SK-MEL-5 (cell line): ENCODE measurements at places on chromosomes 13 and 19.
A peak's percentile ranks its signal among the peaks of the same experiment; 100 is the strongest.

- DNase-seq = no peak
Measured at GRCh38 chr19:16070366-16070990, 5.8 kb upstream of the TPM4 start.

- DNase-seq = no peak
Measured at GRCh38 chr13:21413013-21413412, 46.1 kb downstream of the ZDHHC20 start.

DNA sequence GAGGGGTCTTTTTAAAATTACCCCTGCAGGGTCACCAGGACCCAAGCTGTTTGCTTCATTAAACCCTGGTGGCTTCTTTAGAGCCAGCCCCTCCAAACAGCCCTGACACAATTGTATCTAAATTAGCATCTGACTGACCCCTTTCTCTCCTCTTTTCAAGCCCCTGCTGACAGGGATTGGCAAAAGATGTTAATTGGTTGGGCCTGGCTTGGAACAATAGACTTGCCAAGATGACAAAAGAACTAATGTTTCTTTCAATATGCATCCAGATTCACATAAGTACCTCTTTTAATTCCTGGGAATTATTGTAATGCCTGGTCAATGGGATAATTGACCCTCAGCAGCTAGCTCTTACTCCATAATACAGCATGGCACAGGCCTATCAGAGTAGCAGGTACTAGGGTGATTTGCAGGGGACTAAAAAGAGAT lies 140.8 kb downstream of the SHISA2 start:
- DNase-seq = no peak

DNA sequence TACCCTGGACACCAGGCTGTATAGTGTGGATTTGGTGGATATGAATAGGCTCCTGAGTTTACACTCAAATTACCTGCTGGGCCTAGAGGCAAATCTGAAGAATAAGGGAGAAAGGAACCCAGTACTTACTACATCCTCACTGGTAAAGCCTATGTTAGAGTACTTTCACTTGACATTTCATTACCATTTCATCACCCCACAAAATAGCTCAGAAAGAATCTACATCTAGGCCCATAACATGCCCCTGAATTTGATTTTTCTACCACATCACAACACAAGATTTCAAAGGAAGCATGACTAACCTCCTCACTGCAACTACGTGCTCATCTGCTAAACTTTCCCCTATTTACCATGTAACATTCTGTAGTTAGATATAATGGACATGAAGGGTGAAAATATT lies 43.3 kb downstream of the VWA8 start:
- no peak for DNase-seq

DNA sequence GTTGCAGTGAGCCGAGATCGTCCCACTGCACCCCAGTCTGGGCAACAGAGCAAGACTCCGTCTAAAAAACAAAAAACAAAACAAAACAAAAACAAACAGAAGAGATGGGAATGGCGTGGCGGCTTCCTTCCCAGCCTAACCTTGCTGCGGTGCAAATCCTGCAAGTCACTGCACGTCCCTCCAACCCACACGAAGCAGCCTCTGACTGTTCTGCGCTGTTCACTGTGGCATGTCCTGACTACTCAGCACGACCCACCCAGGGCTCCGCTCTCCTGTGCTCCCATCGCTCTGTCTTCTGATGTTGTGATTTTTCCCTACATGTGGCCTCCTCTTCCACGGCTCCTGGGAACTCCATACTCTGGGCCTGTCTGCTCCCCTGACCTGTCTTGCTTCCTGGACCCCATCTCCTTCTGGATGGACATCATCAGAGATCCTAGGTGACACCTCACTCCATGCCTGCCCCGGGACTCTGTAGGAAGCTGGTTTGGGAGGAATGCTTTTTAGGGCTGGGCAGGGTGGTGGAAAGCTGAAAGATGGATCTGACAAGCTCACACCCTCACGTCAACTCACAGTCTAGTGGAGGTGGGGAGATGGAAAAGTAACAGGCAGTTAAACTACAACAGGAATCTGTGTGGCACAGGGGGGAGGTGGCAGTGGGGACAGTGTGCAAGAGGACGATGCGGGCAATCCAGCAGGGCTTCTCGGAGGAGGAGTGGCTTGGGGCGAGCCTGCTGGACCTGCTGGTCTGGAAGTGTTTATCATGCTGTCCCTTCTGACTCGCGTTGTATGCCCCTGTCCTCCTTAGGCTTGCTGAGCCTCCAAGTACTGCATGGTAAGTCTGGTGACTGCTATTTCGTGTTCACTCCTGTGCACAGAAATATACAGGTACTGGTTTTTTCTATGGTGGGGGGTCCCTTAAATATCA lies 18.8 kb downstream of the ZSCAN5A start:
- no peak for DNase-seq

DNA sequence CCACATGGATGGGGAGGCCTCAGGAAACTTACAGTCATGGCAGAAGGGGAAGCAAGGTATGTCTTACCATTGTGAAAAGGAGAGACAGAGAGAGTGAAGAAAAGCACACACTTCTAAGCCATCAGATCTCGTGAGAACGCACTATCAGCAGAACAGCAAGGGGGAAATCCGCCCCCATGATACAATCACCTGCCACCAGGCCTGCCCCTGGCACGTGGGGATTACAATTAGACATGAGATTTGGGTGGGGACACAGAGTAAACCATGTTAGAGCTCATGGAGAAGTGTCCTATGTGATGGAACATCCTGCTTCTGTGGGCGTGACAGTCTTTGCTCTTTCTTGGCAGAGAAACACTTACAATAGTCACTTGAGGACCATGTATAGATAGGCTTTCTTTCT lies 28.1 kb upstream of the ZNF331 start:
- DNase-seq = no peak

- no peak for DNase-seq
Measured at GRCh38 chr13:30818323-30818960, 83.1 kb downstream of the ALOX5AP start.

- DNase-seq = no peak
Measured at GRCh38 chr13:88707646-88708045, 1036.5 kb downstream of the SLITRK5 start.

- no peak for DNase-seq
Measured at GRCh38 chr13:38430796-38431195, 81.1 kb downstream of the UFM1 start.

- DNase-seq = no peak
Measured at GRCh38 chr13:84096216-84096615, 213.9 kb upstream of the SLITRK1 start.

GRCh38 chr13:59463023-59463422 lies 700.7 kb downstream of the DIAPH3 start:
- DNase-seq = no peak

DNA sequence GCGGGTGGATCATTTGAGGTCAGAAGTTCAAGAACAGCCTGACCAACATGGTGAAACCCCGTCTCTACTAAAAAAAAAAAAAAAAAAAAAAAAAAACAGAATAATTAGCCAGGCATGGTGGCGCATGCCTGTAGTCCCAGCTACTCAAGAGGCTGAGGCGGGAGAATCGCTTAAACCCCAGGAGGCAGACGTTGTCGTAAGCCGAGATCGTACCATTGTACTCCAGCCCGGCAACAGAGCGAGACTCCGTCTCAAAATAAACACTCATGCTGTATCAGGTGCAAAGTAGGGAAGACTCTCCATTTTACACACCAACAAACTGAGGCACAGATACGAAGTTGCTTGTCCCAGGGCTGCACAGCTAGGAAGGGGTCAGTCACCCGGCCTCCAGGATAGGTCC lies 15.6 kb downstream of the TLE6 start:
- no peak for DNase-seq

DNA sequence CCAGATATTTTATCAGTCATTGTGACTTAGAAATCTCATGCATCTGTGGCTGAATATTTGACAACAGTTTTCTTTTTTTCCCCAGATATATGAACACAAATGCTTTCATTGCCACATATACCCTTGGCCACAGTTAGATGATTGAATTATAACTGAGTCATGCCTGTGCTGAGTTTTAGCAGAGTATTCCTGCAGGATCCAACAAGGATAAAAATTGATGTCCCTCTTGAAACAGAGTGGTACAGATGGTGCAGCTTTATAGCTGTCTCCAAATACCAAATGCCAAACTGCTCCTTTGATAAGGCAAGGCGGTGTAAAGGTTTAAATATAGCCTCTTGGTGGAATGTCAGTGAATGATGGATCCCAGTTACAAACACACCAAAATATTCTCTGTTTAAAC lies 428.5 kb downstream of the GPC6 start:
- no peak for DNase-seq

GRCh38 chr13:33583398-33583797 lies 234.6 kb upstream of the RFC3 start:
- DNase-seq = no peak

GRCh38 chr19:52749780-52750179 lies 14.9 kb upstream of the ZNF611 start:
- DNase-seq = no peak

- DNase-seq = no peak
Measured at GRCh38 chr13:79360095-79360494, 46.0 kb downstream of the RBM26 start.

DNA sequence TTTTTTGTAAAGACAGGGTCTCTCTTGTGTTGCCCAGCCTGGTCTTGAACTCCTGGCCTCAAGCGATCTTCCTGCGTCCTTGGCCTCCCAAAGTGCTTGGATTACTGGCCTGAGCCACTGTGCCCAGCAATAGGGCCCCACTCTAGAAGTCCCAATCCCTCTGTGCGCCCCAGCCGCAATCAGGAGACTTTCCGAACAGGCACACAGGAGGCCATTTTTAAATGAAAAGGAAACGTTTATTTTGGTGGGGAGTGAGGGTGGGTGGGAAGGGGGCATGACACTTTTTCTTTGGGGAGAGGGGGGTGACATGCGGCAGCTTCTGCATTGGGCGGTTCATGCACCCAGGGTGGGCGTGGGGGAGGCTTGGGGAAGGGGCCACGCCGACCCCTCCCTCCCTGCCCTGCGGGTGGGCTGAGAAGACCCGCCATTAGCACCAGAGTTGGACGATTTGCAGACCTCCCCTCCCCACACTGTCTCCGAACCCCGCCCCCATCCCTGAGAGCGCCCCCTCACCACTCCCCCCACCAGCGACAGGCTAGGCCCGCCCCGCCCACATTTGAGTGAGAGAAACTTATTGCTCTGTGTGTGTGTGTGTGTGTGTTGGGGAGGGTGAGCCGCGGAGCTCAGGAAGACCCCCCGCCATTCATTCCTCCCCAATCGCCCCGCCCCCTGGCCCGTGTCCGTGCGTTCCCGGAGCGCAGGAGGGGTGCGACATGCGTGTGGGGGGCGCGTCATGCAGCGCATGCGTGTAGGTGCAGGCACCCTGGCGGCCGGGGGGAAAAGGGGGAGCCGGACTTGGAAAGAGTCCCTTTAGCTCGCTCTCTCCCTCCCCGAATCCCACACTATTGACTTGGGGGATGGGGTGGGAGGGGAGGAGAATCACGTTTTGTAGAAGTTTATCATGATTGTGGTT lies 17.2 kb downstream of the KCNC3 start:
- DNase-seq = peak; percentile 70

DNA sequence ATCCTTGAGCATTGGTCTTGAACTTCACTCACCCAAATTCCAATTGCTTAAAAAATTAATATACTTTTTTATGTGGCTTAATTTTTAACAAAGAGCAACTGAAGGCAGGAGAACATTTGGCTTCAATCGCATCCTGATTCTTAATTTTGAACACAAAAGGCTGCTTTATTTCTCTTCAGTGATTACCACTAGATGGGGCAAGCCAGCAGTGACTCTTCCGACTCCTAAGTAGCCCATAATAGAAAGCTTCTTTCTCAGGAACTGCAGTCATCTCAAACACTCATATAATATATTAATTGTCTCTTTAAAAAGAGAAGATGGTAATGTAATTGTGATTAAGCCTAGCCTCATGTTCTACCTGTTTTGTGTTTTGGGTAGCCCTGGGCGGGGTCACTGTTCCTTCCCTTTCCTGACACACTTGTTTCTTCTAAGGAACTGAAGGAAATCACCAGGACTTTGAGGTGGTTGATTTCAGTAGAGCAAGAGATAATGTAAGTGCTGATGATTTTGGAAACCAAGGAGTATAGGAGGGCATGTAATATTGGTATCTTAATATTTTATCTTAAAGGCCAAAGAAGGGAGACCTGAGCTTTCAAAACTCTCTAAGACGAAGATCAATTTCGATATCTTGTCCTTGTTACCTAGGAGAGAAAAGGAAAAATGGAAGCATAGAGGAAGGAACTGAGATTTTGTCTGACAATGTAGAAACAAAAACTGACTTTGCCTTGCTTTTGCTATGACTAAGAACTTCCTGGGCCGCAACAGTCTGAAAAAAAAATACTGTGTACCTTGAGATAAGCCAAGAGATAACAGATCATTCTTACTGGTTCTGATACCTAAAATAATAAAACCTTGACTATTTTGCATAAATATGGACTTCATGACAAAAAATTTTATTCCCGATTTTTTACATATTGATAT lies 73.1 kb downstream of the TNFSF13B start:
- DNase-seq = peak; percentile 69

GRCh38 chr19:47541518-47541917 lies 26.7 kb upstream of the NAPA start:
- no peak for DNase-seq

GRCh38 chr13:111893071-111893606 lies 173.8 kb upstream of the SOX1 start:
- DNase-seq = no peak

DNA sequence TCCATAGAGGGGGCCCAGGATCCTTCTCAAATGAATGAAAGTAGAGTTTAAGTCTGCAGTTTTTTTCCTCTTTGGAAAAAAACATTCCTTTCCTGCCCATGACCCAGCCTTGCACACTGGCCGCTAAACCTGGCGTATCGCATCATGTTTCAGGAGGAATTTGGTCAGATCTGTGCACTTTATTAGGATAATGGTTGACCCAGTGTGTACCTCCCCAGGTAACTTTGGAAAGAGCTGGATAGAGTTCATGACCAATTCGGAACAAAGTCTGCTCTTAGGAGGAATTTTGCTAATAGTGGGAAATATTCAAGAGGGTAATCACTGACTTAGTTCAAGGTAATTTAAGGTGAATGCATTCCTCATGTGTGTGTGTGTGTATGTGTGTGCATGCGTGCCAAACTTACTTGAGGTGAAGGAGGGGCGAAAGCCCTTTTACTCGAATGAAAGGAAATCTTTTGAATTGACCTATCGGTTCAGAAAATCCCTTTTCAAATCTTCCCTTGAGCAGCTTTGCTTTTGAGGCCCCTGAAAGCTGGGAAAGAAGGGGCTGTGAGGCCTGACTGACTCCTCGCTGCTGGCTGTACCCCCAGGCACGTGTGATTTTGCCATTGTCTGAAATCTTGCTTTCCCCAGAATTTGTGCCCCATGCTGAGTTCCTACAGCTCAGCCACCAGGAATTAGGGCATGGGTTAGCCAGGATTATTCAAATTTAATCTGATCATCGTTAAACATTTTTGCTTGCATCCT lies 46.3 kb downstream of the SIPA1L3 start:
- DNase-seq = no peak

DNA sequence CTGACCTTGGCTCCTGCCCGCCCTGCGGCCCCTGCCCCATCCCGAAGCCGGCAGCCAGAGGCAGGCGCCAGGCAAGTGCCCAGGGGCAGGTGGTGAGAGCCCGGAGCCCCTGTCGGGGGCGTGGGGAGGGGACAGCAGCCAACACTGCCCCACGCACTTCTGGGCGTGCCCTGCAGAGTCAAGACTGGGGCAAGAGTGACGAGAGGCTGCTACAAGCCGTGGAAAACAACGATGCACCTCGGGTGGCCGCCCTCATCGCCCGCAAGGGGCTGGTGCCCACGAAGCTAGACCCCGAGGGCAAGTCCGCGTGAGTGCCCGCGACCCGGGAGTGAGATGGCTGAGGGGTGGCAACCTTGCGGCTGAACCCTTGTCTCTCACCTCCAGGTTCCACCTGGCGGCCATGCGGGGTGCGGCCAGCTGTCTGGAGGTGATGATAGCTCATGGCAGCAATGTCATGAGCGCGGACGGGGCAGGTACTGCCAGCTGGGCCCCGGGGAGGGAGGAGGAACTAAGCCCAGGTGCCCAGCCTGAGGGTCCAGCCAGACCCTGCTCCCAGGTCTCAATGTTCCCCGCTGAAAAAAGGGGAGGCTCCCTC lies 17.3 kb downstream of the ANKRD24 start:
- DNase-seq = no peak
